ENCODE measurements at places on chromosomes 7 and 10.

DNA sequence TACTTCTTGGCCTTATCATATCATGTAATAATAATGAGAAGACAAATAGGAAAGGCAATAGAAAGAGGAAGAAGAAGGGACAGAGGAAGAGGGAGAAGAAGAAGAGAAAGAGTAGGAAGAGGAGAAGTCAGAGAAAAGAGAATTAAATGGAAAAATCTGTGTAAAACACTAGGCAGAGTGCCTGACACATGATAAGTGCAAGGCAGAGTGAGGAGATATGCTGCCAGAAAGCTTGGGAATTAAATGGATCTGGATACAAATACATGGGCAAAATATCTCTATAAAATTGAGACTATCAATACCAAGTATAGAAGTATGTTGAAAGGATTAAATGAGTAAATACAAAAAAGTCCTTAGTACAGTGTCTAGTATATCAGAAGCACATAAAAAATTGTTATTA, 124.8 kb downstream of the CACNA2D1 start:
- DNase-seq = no peak

GRCh38 chr10:23053036-23053435, 42.3 kb upstream of the MSRB2 start:
- no peak for DNase-seq

DNA sequence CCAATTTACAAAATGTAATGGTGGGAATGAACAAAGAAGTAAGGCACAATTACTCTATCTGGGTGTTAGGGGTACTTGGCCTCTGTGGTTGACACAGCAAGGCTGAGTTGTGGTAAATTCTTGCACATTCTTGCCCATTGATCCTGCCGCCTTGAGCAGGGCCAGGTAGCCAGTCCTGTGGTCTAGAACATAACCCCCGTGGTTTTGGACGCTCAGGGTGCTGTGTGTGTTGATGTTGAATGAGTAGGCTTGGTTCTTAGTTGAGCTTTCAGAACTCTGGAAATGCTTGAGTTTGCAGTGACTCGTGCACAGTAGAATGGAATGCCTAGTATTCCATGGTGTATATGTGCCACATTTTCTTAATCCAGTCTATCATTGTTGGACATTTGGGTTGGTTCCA, 42.3 kb upstream of the CDHR3 start:
- no peak for DNase-seq

GRCh38 chr7:105164751-105165150, 150.7 kb downstream of the KMT2E start:
- DNase-seq = no peak

DNA sequence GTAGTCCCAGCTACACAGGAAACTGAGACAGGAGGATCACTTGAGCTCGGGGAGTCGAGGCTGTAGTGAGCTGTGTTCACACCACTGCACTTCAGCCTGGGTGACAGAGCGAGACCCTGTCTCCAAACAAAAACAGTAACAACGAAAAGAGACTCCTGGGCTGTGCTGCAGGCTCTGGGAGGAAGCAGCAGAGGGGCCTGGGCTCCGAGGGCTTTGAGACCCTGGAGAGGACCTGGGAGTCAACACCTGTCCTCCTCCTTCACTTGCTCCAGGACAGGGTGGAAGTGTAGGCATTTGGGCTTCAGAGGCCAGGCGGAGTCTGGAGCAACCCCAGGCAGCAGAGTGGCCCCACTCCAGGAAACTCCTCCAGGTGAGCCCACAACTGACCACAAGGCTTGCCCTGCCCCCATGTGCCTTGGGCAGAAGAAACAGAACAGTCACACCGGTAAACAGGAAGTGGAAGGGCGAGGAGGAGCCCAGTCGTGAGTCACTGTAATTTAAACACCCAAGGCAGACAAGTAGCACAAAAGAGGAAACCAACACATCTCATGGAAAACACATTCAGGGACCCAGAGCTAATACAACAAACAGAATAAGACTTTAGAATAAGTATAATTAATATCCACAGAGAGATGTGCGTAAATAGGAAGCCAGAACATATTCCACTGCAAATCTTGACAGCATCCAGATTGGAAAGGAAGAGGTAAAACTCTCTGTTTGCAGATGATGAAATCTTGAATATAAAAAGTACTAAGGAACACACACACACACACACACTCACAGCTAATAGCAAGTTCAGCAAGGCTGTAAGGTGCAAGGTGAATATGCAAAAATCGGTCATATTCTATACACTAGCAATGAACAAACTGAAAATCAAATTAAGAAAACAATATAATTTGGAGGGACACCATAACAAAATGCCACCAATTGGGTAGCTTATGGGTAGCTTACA, 20.5 kb upstream of the RASGEF1A start:
- DNase-seq = peak; percentile 84

GRCh38 chr10:6300106-6300783, 97.5 kb downstream of the PFKFB3 start:
- DNase-seq = peak; percentile 72

- no peak for DNase-seq
Observed at GRCh38 chr10:77493851-77494261, 143.8 kb downstream of the KCNMA1 start.

GRCh38 chr10:93334181-93334580, 148.0 kb downstream of the MYOF start:
- no peak for DNase-seq

DNA sequence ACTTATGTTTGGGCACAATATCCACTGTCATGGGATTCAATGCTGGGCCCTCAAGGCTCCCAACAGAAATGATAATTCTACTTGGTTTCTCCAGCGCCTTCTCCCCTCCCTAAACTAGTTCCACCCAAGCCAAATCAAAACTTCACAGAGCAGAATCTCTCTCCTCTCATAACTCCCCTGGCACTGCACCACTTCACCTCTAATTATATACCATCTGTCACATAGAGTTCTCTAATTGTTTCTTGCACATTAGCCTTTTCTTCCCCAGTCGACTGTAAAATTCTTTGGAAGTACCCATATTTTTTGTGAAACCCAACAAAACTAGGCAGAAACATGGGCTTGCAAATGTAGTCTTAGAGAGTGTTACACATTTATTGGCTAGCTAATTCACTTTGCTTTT, 8.1 kb downstream of the SGMS1 start:
- no peak for DNase-seq

DNA sequence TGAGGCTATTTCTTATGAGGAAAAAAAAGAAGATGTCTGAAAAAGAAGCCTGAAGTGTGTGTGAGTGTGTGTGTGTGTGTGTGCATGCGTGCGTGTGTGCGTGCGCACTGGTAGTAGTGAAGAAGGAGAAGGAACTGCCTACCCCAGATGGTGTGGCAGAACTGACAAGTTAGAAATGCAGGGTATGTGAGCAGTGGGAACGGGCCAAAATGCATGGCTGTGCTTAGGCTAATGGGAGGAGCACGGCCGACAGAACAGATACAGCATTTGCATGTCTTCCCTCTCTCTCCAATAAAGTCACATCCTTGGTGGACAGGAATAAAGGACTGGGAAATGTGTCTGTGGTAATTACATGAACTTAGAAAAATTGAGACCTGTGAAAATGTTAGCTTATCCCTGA, 94.3 kb downstream of the IDE start:
- no peak for DNase-seq

DNA sequence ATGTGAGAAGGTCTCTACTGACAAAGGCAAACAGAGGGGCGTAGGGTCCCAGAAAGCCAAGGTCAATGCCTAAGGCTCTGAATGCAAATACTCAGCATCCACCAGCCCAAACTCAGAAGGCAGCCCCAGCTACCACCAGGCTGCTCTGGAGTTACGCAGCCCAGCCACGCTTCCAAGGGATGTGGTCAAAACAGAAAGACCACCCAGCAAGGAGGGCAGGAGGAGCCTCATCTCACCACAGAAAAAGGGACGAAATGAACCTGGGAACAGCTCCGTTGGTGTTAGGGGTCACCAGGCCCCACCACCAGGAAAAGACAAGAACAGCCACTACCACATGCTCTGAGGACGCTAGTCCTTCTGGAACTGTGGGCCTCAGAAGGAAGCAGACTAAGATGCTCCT, 65.1 kb downstream of the CTBP2 start:
- DNase-seq = no peak

- no peak for DNase-seq
Observed at GRCh38 chr7:101910991-101911799, 93.8 kb downstream of the CUX1 start.

- DNase-seq = no peak
Observed at GRCh38 chr7:132836746-132837145, 245.1 kb downstream of the CHCHD3 start.

- DNase-seq = no peak
Observed at GRCh38 chr7:82263920-82264782, 179.4 kb downstream of the CACNA2D1 start.

- no peak for DNase-seq
Observed at GRCh38 chr7:12683678-12684585, 3.5 kb upstream of the ARL4A start.

DNA sequence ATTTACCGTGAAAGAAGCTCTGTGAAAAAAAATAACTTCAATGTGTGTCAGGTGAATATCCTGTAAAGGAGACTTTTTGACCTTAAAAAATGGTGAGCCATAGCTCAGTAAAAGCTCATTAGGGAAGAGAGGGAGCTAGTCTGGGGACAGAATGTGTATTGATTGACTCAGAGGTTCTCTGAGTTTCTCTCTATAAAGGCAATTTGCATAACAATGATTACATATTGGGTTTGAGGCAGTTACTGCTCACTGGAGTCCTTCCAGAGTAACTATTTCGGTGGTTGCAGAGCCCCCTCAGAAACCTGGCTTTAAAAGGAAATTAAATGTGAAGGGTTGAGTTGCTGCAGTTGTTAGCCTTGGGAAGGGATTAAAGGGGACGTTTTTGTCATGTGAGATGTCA, 181.6 kb downstream of the GALNT17 start:
- DNase-seq = no peak

GRCh38 chr7:147756300-147756699, 834.3 kb upstream of the C7orf33 start:
- DNase-seq = no peak

DNA sequence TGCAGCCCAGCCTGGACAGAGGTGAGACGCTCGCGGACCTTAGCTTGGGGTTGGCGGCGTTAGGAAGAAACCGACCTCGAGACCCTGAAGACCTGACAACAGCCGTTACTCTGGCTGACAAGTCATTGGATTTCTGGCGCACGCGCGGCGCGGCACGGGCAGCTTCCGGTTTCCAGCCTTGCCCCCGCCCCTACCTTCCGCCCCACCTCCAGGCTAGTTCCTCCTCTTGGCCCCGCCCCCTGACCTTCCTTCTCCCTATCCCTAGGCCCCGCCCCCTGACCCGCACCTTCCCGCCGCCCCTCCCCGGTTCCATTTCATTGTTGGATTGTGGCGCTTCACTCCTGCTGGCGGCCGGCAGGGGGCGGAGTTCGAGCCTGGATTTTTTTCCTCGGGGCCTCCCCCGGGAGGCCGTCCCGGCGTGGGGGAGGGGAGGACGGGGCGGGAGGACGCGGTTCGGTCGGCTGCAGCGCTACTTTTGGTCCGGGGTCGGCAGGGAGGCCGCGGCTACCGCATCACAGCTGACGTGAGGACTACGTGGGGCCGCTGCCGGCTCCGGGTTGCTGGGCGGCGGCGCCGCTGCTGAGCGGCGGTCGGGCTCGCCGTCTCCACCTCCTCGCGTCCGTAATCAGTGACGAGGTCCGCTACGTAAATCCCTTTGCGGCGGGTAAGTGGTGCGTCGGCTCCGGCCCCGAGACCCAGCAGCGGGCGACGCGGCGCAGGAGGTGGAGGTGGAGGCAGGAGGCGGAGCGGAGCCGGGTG, at the start of gene CREM:
Gene CREM (plus strand): TSS at position 317 of the 759 bp plus-strand sequence. CDS start 10,990 bp downstream, outside the sequence.
- peak; percentile 98 for DNase-seq

- no peak for DNase-seq
Observed at GRCh38 chr7:1049006-1049741, 4.8 kb downstream of the GPR146 start.

DNA sequence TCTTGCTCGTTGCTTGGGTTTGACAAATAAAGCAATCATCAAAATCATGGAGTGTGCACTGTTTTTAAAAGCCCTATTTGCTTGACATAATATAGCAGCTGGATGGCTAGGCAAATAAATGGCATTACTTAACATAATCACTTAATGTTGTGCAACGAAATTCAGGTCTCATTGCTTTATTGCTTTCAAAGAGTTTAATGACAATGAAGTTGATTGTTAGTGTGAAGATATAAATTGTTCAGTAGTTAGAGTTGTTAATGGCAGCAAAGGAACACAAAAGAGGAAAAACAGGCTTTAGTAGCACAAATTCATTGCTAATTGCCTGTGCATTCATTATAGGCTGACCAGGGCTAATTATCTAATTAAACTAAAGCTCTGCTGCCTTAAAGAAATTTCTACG, 7.6 kb upstream of the ADO start:
- no peak for DNase-seq

DNA sequence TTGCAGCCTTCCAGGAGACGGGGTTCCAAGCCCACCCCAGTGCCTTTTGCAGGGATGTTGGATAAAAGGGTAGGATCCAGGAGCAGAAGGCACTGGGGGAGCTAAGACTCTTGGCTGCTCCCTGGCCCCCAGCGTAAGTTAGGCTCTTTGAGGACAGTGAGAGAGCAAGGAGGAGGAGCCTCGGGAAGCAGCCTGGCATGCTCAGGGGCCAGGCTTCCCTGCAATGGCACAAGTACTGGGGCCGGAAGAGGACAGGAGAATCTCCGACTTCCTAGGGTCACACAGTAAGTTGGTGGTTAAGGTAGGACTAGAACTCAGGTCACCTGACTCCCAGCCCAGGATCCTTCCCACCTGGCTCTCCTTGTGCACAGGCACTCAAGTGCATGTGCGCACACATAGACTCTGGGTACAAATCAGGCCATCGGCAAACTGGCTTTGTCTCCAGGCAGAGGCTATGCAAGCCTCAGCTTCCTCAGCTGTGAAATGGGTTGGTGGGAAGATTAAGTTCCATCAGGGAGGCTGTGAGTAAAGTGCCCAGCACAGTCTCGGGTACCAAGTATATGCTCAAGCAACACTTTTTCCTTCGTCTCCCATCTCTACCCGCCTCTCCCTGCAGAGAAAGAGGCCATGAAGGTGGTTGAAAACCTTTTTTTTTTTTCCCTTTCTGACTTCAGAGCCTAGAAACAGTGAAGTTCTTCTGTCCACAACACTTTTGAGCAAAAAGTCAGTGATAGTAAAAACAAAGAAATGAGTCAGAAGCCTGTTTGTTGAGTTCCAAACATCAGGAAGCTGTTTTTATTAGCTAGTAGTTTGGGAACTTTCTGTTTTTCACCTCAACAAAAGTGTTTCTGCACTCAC, 79.1 kb downstream of the NEURL1 start:
- DNase-seq = no peak

- no peak for DNase-seq
Observed at GRCh38 chr10:126930883-126931503, 25.8 kb downstream of the DOCK1 start.

- peak; percentile 13 for DNase-seq
Observed at GRCh38 chr7:155490697-155491628, 33.0 kb downstream of the EN2 start.

- no peak for DNase-seq
Observed at GRCh38 chr10:24866604-24867583, 85.5 kb downstream of the PRTFDC1 start.

- DNase-seq = no peak
Observed at GRCh38 chr10:59340285-59340684, 22.1 kb downstream of the FAM13C start.
